ENCODE measurements at places on chromosomes 11 and 22.

GRCh38 chr22:50209893-50210292 is 9.1 kb downstream of the SELENOO start:
- DNase-seq: peak; percentile 31

DNA sequence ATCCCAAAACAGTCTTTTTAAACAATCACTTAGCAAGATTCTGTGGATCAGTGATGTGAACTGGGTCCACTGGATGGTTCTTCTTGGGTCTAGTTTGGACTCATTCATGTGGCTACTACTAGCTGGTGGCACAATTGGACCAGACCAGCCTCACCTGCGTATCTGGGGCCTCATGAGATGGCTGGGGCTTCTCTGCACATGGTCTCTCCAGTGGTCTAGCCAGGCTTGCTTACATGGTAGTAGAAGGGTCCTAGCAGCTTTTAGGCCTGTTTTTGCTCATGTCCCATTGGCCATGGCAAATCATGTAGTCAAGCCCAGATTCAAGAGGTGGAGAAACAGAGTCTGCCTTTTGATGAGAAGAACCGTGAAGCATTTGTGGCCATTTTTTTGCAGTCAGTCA is 94.0 kb downstream of the RRAS2 start:
- DNase-seq: no peak

GRCh38 chr11:1237128-1237580 is 14.3 kb downstream of the MUC5B start:
- no peak for DNase-seq

GRCh38 chr11:80163011-80163410 is 722.2 kb upstream of the TENM4 start:
- DNase-seq: no peak

DNA sequence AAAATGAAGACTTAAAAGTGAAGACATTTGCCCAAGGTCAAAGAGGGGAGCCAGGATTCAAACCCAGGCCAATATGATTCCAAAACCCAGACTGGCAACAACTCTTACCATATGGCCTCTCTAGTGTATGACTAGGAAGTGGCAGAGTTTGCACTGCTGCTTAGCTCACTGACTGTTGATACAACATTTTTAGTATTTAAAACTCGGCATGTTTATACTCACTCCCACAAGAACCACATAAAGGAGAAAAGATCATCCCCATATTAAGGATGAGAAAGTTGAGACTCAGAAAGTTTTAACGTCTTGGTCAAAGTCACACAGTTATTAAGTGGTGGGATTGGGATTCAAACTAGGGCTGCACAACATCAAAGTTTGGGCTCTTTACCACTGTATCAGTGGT is 81.7 kb downstream of the CCDC34 start:
- no peak for DNase-seq

DNA sequence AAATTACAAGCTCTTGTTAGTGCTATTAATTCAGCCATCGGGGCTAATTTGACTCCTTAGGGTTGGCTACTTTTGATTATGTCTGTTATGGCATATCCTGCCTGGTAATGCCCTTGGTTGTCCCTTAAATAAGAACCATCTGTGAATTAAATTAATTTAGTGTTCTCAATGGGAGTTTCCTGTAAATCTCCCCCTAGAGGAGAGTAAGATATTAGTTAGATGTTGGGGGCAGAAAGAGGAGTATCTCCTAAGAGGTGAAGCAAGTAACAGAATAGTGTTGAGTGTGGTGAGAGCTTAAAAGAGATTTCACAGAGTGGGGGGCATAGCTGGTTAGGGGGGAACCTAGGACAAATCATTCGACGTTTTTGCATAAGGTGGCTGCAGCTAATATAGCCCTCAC is 1126.9 kb downstream of the JRKL start:
- DNase-seq: no peak

DNA sequence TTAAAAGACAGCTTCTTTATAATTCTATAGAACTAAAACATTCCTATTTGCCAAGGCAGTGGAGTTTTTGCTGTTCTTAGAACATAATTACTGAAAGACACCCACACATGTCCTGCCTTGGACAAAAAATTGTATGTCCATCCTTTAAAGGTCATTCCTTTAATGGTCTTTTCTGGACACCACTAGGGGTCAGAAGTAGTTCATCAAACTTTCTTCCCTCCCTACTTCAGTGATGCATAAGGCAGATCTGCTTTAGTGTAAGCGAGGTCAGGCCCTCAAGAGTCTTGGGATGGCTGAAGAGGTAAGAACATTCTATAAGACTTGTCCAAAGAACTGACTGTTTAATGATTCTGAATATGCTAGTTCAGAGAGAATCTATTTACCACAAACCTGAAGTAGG is 4.3 kb upstream of the OR51V1 start:
- no peak for DNase-seq

- DNase-seq: no peak
These were observed 96.0 kb upstream of the BDNF start for GRCh38 chr11:27795955-27796861.

- DNase-seq: no peak
These were observed 82.6 kb upstream of the MYO18B start for GRCh38 chr22:25659413-25659812.

DNA sequence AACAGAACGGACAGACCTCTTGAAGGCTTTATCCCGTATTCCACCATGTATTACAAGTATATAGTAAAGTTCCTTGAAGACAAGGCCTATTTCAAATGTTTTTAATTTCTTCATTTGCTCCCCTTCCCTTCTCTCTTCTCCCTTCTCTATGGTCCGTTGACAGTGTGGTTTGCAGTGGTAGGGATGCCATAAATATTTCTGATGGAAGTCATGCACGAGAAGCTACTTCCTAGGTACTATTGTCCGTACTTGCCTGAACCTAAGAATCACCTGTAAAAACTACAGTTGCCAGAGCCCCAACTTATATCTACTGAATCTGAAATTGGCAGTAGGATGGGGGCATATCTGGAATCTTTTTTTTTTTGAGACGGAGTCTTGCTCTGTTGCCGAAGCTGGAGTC is 2.8 kb downstream of the PISD start:
- DNase-seq: no peak

DNA sequence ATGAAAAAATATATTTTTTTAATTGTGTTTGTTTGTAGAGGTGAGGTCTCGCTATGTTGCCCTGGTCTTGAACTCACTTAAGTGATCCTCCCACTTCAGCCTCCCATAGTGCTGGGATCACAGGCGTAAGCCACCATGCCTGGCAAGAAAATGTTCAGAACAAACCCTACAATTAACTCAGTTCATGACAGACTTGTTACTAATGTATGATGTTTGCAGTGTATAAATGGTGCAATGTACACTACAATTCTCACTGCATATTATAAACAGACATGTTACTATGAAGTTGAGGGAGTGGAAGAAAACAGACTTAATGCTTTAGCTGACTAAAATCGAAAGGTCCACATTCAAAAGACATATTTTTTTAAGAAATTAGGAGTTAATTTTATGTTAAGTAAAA is 59.0 kb downstream of the SIK3 start:
- DNase-seq: no peak

- DNase-seq: no peak
These were observed 48.7 kb upstream of the APOA1 start for GRCh38 chr11:116885951-116886655.

- no peak for DNase-seq
These were observed 17.1 kb downstream of the OR6Q1 start for GRCh38 chr11:58047818-58048217.

- DNase-seq: no peak
These were observed 156.8 kb downstream of the ST3GAL4 start for GRCh38 chr11:126512251-126512650.

- DNase-seq: no peak
These were observed 4.3 kb upstream of the PATZ1 start for GRCh38 chr22:31350410-31350863.

GRCh38 chr11:111845276-111846028 is 25.9 kb downstream of the ALG9 start:
- no peak for DNase-seq

GRCh38 chr22:20316844-20317401 is 2.9 kb downstream of the DGCR6L start:
- DNase-seq: no peak

GRCh38 chr11:117917591-117918151 is 11.5 kb downstream of the TMPRSS13 start:
- no peak for DNase-seq

DNA sequence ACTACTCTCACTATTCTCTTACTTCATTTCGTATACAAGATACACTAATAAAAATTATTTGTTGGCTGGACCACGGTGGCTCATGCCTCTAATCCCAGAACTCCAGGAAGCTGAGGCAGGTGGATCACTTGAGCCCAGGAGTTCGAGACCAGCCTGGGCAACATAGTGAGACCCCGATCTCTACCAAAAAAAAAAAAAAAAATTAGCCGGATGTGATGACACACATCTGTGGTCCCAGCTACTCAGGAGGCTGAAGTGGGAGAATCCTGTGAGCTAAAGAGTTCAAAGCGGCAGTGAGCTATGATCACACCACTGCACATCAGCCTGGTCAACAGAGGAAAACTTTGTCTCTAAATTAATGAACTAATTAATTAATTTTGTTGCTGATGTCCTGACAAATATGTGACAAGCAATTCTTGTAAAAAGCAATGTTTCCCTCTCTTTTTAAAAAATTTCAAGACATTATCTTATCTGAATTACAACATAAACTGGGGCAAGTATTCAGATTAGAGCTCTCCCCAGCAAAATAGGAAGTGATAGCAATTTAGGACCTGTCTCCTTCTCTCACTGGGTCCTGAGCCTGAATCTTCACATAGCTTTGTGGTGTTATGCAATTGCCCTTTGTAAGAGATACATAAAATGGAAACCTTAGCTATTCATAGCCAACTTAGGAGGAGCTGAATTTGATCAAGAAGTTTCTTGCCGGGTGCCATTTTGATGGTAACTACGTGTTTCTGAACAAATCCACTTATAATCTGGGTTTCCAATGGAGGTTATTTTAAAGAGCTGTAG is 17.6 kb upstream of the TMA7B start:
- no peak for DNase-seq

DNA sequence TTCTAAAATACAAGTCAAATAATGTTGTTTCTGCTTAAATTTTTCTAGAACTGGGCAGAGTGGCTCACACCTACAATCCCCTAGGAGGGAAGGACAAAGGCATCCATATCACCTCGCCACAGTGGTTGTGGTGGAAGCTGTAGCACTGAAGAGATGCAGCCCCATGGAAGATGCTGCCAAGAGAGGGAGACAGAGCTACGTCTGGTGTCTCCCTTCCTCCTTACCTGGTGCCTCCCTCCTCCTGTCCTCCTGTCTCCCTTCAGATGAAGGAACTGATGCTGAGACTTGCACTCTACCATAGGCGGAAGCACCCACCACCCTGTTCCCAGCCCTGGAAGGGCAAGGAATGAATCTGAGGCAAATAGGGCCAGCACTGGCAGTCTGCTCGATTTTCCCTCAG is 22.3 kb downstream of the MMP27 start:
- no peak for DNase-seq

DNA sequence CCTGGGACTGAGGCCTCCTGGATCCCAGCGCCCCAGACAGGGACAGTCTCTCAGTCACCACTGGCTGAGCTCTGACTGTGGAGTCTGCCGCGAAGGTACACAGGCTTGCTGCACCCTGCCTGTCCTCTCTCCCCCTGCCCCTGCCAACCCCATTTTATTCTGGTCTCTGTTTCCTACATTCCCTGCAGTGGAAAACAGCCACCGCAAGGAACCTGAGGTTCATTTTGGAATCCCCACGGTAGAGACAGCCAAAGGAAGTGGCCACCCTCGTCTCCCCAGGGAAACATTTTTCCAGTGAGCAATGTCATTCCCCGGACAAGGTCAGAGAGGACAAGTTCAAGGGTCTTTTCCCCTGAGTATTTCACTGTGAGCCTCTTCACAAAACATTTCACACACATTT is 56.6 kb downstream of the FBXO7 start:
- no peak for DNase-seq

GRCh38 chr11:112128483-112129121 is 35.3 kb downstream of the IL18 start:
- DNase-seq: no peak

GRCh38 chr11:46435679-46436078 is 44.1 kb upstream of the CHRM4 start:
- no peak for DNase-seq

GRCh38 chr22:40180403-40180802 is 2.7 kb downstream of the TNRC6B start:
- no peak for DNase-seq

DNA sequence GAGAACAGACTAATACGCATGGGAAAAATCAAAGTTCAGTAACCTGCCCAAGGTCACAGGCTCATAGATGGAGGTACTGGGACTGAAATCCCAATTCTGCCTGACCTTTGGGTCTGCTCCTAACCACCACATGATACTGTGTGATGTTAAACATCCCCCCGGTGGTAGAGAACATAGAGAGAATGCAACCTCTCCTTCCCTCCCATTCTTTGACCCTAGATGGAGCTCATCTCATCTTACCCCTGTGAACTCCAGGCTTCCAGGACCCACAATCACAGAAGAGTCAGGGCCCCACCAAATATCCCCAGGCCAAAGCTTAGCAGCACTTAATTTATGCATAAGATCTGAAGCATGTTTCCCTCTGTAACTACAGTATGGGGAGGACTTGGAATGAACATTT is 198.5 kb downstream of the MYO18B start:
- no peak for DNase-seq

DNA sequence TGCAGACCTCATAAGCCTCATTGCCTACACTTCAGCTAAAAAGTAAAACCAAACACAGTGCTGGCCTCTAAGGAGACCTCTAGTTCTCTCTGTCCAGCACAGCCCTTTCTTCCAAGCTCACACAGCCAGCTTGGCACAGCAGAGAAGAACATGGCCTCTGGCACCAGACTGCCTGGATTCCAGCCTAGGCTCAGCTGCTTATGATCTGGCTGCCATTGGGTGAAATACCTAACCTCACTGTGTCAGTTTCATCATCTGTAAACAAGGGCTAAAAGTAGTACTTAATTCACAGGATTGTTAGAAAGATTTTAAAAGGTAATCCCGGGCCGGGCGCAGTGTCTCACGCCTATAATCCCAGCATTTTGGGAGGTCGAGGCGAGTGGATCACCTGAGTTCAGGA is 9.9 kb upstream of the ACER3 start:
- DNase-seq: no peak
